Amygdala (tissue), 56 donors: ENCODE measurements at places on chromosomes 6 and 20.

DNA sequence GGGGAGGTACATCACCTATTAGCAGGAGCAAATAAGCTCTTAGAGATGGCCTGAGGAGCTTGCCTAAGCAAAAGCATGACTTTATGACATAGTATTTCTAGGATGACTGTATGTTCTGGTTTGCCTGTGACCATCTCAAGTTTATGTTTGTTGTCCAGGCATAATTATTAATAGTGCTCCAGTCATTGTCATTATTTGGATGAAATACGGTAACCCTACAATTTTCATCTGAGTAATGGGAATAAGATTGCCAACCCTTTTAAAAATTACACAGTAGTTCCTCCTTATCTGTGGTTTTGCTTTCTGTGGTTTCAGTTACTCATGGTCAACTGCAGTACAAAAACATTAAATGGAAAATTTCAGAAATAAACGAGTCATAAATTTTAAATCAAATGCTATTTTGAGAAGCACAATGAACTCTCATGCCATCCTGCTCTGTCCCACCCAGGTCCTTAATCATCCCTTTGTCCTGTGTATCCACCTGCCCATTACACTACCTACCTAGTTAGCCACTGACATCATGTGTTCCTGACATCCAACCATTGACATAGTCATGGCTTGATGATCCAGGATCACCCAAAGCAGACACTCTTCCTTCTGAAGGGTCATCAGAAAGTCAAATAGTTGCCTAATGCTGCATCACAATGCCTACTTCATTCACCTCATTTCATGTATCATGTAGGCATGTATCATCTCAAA lies 27.0 kb upstream of the TFB1M start:
- no peak for DNase-seq

GRCh38 chr6:119628691-119629594 lies 279.4 kb upstream of the MAN1A1 start:
- DNase-seq = no peak

DNA sequence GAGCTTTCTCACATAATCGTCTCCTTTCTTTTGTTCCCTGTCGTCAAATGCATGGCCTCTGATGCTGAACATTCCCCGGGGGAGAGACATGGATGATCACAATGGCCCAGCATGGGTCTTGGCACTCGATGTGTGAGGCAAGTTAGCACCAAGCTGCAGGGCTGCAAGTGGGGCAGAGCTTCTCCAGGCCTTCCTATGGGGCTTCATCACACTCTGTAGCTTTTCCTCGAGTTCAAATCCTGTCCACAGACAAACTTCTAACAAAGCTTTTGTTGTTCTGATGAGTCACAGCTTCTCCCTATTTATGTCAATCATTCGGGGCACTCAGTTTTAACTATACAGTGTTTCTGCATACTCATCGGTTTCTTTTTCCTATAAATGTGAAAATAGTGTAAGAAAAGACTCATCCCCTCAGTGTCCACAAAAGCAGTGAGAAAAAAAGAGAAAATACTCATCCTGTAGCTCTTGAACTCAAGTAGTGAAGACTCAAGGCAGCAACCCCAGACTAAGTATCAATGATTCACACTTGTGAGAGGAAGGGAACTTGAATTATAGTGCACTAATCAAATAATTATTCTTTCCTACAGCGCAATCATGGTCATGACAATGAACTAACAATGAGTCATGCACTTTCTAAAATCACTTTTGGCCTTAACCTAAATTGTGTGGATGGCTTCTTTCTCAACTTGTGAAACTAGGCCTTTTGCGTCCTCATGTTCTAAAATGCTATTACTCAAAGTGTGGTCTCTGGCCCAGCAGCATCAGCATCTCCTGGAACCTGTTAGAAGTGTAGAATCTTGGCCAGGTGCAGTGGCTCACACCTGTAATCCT lies 68.4 kb upstream of the NOX3 start:
- DNase-seq = no peak

GRCh38 chr20:6051505-6051904 lies 2.4 kb downstream of the LRRN4 start:
- no peak for DNase-seq

DNA sequence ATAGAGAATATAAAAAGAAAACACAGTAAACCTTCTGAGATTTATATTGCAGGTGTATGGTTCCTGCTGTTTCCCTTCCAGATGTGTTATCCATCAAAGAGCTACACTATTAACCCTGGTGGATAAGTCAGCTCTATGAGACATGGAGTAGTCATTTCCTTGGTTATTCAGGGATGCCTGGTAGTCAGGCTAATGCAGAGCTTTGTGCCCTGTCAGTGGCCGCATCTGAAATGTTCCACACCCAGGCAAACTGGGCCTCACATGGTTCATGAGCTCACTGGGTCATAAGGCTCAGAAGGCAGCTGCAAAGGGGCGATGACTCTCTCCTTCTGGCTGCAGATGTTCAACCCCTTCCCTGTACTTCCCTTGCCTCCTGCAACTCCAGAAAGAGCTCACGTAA lies 473.6 kb downstream of the EPHA7 start:
- no peak for DNase-seq

- DNase-seq = no peak
These were observed 8.5 kb downstream of the RBM38 start for GRCh38 chr20:57399587-57400155.

DNA sequence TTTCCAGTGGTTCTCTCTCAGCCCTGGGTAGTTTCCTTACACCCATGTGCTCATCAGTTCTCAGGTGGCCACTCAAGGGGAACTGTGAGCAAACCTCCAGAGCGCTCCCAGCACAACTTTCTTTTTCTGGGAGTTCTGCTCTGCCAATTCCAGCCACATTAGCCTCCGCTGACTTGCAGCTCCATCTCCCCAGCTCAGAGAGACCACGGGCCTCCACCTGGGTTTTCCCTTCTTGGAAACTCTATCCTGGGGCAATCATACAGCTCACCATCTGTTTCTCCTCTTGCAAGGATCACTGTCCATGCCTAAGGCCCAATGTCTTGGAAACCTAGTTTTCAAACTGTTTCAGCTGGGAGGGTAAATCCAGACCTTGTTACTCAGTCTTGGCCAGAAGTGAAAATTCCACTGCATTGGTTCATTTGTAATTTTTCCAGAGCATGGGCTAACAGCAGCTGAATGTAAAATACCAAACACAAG lies 129.9 kb downstream of the EYA2 start:
- DNase-seq = no peak

DNA sequence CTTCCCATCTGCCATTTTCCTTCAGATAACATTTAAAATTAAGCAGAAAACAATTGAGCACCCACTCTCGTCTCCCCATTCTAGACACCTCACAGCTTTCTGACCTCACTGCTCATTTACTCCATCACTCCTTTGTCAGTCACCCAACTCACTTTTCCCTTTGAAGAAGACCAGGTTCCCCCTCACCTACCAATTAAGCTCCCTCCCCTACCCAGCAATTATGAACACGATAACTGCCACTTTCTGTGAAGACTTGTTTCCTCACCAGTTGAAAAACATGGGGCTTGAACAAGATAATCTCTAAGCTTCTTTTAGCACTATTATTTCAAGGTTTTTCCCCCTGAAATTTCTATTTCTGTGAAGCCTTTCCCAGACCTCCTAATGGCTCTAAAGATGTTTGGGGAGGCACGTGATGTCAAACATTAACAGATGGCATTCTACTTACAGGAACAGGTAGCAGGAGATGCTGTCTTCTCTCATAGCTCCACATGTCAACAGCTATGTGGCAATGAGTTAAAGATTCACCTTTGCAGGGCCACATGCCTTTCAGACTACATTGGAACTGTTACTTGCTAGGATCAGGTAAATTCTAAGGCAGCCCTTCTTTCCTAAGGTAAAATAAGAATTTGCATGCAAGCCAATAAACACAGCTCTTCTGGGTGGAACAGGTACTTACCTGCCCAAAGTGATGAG lies 24.8 kb upstream of the SLA2 start:
- no peak for DNase-seq

DNA sequence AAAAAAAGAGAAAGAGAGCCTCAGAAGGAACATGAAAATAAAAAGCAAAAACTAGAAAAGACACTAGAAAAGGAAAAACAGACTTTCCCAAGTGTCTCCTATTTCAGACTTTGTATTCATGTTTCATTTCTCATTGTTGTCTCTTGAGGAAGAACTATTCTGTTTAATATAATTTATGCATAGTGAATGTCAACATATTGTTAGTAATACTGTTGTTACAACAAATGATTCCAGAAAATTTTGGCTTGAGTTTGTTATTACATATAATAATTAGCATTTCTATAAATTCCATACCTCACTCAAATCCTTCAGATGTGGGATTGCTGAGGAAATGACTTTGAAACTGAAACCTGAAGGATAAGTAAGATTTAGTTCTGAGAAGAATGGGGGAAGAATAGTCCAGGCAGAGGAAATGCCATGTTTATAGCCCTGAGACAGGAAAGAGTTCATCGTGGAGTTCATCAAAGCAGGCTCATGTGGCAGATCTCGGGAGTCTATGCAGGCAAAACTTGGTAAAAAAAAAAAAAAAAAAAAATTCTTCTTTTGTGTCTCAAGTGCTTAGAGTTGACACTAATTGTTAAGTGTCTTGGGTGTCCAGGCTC lies 53.1 kb upstream of the EIF2S2 start:
- DNase-seq = no peak

DNA sequence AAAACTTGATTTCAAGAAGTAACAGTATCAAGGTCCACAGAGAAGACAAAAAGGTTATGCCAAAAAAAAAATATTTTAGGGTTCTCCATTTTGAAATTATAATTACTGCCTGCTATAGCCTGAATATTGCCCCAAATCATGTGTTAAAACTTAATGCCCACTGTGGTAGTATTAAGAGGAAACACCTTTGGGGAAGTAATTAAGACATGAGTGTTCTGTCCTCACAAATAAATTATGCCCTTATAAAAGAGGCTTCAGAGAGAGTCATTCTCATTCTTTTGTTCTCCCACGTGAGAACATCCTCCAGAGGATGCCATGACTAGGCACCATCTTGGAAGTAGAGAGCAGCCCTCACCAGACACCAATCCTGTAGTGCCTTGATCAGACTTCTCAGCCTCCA lies 66.2 kb downstream of the GMDS start:
- DNase-seq = no peak

GRCh38 chr6:122886481-122886880 lies 97.4 kb downstream of the SMPDL3A start:
- no peak for DNase-seq

DNA sequence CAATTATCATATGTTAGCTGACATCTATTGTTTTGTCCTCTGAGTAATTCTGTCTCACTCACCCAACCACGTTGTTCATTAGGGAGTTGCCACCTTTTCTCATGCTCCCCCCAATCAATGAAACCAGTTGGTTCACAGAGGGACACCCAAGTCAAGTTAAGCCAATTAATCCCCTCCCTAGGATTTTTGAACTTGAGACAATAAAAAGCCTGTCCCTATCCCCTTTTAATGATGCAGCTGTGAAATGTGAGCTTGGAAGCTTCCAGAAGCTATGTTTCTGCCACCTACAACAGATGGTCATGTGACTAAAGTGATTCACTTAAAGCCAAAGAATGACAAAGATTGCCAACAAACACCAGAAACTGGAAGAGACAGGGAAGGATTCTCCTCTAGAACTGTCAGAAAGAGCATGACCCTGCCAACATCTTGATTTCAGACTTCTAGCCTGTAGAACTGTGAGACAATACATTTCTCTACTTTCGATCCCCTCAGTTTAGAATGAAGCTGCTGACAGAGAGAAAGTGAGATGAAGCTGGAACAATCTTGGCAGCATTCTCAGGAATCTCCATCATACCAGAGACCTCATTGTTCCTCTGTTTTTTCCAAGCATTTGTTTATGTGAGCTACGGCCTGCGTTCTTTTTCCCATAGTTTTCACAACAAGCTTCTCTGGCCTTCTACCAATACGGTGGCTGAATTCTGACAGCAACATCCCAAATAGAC lies 57.8 kb upstream of the TPD52L1 start:
- DNase-seq = no peak

DNA sequence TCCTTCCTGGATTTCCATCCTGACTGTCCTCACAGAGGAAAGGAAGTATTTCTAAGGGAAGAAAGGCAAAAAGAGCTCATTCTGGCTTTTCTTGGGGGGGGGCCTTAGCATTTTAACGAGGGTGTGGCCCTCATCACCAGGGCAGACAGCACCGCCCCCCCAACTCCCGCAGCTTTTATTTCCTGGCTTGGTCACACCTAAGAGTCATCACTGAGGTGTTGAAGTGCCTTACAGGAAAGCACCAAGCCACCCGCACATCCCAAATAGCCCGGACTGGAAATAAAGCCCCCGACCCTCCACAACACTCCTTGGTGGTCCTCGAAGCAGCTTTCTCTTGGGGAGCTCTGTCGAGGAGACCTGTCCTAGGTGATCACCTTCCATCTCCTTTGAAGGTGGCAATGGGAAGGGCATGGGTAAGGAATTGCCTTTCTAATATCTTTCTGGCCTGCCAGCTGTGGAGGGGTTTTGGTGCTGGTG lies 1.3 kb downstream of the PTK7 start:
- DNase-seq = no peak

- no peak for DNase-seq
These were observed 5.4 kb downstream of the RAMACL start for GRCh38 chr6:166581091-166581511.
